ENCODE measurements at places on chromosomes 11 and 22. TPM values are rescaled to one million over a fixed set of nuclear protein-coding genes. Genes with fewer than 3 reads are reported as not detected.

DNA sequence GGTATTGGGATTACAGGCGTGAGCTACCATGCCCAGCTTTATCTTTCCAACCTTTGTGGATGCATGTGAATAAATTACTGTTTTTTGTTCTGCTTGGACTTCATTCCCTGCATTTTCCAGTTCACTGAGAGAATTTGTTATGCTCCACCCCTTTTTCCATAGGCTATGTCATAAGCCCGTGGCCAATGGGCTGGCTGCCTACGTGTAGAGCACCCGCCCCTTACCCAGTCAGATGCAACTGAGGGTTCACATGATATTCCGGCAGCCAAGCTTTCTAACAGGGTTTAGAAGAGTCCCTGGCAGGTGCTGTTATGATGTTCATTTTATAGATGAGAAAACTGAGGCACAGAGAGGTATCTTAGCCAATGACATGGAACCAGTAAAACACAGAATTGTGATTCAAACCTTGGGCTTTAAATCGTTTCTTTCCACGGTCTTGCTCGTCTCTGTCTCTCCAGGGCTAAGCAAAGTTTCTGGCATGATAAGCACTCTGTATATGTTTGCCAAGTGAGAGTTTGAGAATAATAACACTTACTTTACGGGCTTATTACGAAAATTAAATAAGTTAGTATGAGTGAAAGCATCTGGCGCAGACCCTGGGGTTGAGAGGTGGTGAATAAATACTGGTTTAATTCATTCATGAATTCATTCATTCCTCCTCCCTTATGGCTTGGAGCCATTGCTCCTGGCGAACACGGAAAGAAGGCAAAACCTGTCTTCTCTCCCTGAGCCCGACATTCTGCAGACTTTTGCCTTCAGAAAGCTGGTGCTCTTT is 42.4 kb upstream of the RASD2 start:
- no peak for DNase-seq

- DNase-seq: no peak
Observed at GRCh38 chr11:19975414-19975990, 184.8 kb downstream of the DBX1 start.

The VPREB1 gene
- not detected for total RNA-seq

- no peak for DNase-seq
Observed at GRCh38 chr22:28581016-28581415, 98.6 kb downstream of the TTC28 start.

DNA sequence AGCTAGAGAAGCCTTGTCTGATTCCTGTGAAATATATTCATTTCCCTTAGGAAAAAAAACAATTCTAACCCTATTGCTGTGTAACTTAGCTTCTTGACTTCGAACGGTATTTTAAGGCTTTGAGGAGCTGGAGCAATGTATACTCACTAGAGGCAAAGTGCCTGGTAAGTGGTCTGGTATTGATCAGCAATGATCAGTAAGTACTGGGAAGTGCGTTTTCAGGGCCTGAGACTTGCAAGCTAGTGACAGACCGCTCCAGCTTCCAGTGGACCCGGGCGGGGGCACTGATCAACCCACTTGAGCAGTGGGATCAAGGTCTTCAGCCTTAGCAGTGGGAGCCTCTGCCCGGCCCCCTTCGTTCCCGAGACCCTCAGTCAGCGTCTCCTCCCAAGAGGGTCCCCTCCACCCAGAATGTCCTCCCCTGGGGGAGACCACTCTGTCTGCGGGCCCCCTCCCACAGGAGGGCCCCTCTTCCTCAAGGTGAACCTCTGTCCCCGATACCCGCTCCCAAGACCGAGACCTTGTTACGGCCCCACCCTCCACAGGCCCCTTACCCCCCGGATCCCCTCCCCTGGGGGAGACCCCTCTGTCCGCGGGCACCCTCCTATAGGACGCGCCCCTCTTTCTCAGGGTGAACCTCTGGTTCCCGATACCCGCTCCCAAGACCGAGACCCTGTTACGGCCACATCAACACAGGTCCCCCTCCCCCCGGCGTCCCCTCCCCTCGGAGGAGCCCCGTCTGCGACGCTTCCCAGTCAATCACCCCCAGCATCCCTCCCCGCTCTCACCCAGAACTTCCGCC is 452 bp upstream of the ATXN10 start:
- no peak for DNase-seq

The P2RY2 gene
- 0.83 TPM for total RNA-seq

DNA sequence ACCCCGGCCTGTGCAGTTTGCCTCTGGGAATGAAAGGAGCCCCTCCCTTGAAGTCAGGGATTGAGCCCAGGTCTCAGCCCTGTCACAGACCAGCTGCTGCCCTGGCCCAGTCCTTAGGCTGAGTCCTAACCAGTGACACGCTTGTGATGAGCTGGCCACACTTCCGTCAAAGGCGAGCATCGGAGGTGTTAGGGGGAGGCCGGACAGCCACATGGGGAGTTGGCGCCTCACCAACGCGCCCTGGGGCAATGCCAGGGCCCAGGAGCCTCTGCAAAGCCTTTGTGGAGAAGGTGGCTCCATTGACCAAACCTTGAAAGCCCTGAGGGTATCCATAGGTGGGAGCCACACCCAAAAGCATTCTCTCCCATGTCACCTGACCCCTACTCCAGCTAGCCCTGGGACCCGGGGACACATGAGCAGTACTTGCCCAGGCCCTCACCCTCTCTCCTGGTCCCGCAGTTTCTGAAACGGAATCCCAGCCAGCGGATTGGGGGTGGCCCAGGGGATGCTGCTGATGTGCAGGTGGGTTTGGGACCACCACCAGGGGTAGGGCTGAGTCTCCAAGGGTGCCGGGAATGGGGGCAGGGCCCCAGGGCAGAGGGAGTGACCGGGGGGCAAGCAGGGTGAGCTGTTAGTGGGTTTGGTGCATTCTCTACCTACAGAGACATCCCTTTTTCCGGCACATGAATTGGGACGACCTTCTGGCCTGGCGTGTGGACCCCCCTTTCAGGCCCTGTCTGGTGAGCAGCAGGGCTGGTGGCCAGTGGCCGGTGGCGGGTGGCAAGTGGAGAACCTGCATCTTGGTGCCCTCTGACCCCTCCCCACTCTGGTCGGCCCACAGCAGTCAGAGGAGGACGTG is 3.7 kb downstream of the PTPRCAP start:
- no peak for DNase-seq

- DNase-seq: no peak
Observed at GRCh38 chr11:68598816-68599653, 85.3 kb upstream of the GAL start.

- no peak for DNase-seq
Observed at GRCh38 chr11:104841185-104841584, 57.1 kb downstream of the CASP12 start.

- no peak for DNase-seq
Observed at GRCh38 chr22:25791556-25791955, 49.6 kb downstream of the MYO18B start.

DNA sequence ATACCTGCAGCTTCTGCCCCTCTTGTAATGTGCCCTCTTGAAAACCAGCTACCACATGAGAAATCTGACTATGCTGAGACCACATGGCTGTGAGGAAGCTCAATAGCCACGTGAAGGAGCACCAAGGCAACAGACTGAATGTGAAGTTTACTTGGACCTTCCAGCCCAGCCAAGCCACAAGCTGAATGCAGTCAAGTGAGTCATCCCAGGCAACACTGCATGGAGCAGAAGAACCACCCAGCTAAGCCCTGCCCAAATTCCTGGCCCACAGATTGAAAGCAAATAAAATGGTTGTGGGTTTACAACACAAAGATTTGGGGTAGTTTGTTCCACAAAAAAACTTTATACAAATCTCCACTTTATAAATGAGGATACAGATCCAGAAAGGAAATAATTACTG is 114.5 kb downstream of the TIMP3 start:
- no peak for DNase-seq

- DNase-seq: no peak
Observed at GRCh38 chr11:72950685-72951084, 136.5 kb downstream of the ATG16L2 start.

GRCh38 chr11:120184371-120184945 is 26.4 kb upstream of the OAF start:
- no peak for DNase-seq

The OR8D1 gene
- total RNA-seq: not detected

DNA sequence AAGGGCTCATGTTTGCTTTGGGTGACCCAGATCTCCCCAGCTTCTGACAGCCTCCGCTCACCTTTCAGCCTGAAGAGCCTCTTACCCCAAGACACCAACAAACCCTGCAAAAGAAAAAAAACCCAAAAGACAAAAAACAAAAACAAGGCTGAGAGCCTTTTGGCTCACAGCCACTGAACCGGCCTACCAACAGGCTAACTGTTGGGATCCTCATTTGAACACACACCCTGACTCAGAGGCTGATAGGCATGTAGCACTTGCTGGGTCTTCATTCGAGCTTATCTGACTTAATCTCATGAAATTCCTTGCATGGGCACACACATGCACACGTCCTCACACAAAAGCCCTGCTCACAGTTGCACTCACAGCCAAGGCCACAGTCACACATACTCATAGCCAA is 22.9 kb upstream of the TSKU start:
- no peak for DNase-seq

The PLAAT5 gene
- total RNA-seq: 3.0 TPM

The C22orf42 gene
- not detected for total RNA-seq

GRCh38 chr22:36002084-36002483 is 26.5 kb downstream of the RBFOX2 start:
- no peak for DNase-seq

The UNC93B1 gene
- total RNA-seq: 34.1 TPM

DNA sequence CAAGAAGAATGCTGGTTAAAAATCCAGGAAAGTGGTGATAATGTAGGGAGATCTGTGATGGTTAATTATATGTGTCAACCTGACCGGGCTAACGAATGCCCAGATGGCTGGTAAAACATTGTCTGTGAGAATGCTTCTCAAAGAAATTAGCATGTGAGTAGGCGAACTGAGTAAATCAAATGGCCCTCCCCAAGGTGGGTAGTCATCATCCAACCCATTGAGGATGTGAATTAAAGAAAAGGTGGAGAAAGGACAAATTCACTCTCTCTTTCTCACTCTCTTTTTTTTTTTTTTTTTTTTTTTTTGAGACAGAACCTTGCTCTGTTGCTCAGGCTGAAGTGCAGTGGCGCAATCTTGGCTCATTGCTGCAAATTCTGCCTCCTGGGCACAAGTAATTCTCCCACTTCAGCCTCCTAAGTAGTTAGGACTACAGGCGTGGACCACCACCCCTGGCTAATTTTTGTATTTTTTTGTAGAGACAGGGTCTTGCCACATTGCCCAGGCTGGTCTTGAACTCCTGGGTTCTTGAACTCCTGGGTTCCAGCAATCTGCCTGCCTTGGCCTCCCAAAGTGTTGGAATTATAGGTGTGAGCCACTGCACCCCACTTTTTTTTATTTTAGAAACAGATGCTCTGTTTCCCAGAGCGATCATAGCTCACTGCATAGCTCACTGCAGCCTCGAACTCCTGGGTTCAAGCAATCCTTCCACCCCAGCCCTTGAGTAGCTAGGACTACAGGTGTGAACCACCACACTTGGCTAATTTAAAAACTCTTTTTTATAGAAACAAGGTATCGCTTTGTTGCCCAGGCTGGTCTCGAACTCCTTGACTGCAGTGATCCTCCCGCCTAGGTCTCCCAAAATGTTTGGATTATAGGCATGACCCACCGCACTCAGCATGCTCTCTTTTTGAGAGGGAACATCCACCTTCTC is 22.0 kb upstream of the P2RY6 start:
- no peak for DNase-seq

DNA sequence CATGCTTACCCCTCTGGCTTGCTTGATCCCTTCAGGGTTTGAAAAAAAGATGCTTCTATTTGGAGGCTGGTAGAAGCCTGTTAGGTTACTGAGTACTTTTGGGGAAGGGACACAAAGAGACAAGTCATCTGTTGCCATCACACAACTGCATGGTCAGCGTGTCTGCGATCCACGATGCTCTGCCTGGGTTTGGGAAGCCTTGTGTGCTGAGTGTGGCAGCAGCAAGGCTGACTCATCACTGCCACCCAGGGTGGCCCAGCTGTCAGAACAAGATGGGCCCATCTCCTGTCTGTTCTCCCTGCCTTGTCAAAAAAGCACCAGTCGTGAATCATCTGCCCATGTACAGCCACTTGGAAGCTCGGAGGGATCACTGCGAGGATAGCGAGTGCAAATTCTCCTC is 26.2 kb downstream of the UBASH3B start:
- no peak for DNase-seq

GRCh38 chr22:39215426-39216142 is 29.2 kb downstream of the PDGFB start:
- DNase-seq: no peak

DNA sequence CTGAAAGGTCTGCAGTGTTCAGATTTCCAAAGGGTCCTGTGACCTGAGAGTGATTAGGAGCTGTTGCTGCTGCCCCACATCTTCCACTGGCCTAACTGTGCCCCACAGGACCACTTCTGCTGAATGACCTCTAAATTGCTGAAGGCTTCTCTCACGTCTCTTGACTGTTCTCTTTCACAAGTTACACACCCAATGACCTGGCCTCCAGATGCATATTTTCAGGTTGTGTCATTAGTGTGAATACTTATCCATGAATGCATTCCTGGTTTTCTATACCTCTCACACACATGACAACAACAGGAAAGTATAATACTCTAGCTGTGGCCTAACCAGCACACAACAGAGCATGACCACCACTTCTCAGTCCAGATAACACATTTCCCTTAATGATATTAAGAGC is 15.4 kb downstream of the PRR14L start:
- no peak for DNase-seq

DNA sequence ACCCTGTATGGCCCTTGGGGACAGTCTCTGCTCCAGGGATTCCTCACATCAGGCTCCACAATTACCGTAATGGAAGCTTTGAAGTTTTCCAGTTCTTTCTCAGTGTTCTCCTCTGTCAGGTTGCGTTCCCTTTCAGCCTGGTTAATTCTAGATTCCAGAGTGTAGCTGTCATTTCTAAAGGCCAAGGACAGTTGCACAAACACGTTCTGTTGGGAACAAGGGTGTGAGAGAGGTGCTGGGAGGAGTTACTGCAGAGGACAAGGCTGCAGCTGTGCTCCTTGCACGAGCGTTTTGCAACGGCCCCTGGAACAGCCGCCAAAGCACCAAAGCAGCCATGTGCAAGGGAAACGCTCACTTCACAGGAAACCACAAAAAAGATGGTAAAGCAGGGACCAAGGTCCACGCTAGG is 35.9 kb upstream of the LYVE1 start:
- DNase-seq: peak; percentile 90

The LARGE2 gene
- not detected for total RNA-seq

- no peak for DNase-seq
Observed at GRCh38 chr11:16959602-16960001, 54.6 kb downstream of the PLEKHA7 start.

GRCh38 chr11:47127213-47127612 is 49.5 kb downstream of the ARFGAP2 start:
- no peak for DNase-seq

The ENTHD1 gene
- total RNA-seq: not detected

The IL18BP gene
- total RNA-seq: 9.4 TPM

DNA sequence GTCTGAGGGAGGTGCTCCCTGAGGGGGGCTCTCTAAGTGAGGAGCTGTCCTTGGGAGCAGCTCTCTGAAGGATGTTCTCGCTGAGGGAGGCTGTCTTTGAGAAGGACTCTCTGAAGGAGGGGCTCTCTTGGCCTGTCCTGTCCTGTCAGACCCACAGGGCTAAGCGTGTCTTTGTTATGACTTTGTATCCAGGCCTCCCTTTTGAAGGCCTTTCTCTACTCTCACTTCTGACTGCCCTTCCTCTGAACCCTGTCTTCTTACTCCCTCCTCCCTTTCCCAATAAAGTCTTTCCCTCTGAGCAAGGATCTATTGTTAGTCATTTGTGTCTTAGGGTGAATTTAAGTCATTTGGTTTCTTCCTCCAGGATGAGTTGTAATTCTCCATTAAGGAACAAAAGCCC is 330.1 kb upstream of the PLET1 start:
- no peak for DNase-seq

The CDON gene
- total RNA-seq: 42.7 TPM
